PC-3 (cell line): ENCODE measurements at places on chromosomes 7 and 10.

GRCh38 chr10:86889997-86890396 lies 67.4 kb downstream of the MMRN2 start:
- DNase-seq = no peak

DNA sequence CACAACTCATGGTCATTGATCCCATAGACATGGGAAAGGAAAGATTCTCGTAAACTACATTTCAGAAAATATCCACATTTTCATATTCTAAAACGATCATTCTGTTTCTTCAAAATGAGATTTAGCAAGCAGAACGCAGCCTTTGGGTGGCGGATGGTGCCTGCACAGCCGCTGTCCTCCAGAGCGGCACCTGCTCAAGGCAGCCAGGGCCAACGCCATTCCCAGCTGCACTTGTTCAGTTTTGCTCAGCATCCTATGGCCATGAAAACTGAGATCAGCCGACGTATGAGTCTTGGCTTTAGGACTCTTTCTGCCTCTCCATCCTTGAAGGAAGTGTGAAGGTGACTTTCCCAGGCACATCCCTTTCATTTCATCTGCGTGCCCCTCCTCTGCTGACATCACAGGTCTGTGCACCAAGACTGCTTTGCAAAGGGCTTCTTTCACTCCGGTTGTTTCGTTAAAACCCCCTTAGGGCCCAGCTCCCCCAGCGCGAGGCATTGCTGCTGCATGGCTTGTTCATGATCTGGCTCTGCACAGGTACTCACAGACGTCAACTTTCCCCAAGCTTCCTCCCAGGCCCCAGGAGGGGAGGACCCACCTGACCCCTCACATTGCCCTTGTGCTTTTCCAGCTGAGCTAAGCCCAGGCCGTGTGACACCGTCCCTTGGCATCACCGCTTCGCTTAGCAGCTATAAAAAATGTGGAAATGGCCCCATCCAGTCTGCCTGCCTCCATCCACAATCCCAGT lies 37.2 kb downstream of the TCERG1L start:
- no peak for DNase-seq

GRCh38 chr10:63896992-63897391 lies 375.8 kb downstream of the REEP3 start:
- peak; percentile 55 for DNase-seq

DNA sequence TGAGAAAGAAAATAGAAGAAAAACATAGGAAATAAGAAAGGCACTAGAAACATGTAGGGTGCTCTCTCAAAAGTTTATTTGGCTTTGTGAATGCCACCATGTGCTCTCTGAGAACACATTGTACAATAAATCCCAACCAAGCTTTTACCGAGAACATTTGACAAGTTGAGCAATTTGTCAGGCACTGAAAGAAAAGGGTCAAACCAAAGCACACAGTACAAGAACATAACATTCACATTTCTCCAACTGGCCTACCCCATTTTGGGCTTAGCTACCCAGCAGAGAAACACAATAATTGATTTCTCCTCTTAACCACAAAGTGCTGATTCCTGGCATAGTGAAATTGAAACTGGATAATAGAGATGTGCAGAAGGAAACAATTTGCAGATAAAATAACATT lies 69.2 kb upstream of the SLC39A12 start:
- no peak for DNase-seq

- peak; percentile 70 for DNase-seq
Measured at GRCh38 chr10:112562809-112563663, 116.0 kb downstream of the VTI1A start.

DNA sequence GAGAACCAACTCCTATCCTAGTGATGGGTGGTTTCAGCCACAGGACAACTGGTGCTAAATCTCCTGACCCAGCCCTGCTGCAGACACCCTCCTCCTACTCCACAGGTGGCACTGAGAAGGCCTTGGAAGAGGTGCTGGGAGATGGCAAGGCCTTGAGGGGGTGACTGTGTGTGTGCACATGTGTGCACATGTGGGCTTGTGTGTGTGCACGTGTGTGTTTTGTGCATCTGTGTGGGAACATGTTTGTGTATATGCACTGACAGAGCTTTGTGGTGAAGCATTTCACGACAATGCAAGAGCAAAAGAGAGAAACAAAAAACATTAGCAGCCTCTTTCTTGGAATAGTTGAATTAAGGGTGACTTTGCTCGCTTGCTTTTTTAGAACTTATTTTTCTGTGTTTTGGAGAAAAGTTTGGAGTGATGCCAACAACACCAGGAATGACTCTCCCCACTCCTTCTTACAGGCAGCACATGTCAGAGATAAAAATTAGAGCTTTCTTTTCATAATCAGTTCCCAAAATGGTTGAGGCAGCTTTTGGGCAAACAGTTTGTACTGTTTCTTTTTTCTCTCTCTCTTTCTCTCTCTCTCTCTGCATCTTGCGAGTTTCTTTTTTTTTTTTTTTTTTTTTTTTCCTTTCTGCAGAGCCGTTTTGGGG lies 69.5 kb downstream of the SEC61G start:
- DNase-seq = no peak

DNA sequence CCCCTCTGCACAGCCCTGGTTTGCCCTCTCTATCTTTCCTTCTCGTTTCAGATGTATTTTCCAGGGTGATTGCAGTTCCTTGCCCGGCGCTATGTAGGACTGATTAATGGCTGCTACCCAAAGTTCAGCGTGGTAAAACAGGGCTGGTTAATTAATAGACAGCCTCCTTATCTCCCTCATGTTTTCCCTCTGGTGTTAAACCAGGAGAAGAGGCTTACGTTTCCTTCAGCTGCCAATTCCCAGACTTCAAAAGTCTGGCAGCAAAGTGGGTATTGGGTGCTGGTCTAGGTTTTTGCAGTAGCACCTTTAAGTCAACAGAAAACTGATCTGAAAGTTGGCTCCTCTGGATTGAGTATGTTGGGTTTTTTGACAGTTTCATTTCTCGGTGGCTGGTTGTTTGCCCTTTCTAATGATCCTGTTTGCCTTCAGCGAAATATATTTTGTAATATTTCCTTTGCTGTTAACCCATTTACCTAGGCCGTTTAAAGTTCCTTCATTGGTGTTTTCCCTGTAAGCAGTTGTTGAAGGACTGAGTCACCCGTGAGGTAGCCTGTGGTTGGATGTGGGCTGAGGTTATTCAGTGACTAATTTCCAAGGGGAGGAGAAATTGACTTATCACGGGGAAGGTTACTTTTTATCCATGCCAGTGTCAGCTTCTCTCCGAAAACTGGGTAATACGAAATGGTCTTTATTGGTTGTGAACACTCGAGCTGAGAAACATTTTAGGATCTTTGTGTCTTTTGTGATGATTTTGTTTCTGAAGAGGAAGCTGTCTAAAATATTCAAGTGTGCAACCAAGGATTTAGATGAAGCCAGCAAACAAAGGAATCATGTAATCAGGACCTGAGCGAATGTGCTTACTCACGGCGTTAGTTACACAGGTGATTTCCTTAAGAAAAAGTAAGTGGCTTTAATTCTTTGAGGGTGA lies 257.2 kb downstream of the KIAA1217 start:
- peak; percentile 91 for DNase-seq

DNA sequence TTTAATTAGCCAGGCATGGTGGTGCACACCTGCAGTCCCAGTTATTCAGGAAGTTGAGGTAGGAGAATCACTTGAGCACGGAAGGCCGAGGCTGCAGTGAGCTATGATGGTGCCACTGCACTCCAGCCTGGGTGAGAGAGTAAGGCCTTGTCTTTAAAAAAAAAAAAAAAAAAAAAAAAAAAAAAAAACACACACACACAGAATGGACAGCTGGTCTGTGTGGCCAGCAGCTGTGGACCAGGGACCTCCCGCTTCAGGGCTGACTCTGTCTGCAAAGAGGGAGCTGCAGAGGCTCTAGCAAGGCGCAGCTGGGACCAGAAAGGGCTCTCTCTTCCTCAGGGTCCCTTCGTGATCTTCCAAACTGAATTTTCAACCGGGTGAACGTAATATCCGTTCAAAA lies 53.6 kb upstream of the DNAAF5 start:
- no peak for DNase-seq

DNA sequence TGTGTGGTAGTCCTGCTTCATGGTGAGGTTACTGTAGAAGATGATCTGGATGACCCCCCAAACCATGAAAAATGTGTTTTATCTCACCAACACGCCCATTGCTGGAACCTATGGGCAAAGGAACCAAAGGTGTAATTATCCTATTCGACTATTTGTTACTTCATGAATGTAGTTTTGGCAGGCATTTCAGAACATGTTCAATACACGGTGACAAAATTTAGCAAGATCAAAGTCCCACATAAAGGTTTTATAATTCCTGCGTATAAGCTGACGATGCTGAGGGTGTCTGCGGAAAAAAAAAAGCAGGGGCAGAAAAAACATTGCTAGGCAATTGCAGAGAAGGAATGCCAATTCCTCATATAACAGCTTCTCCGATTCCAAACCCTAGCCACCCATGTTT lies 13.3 kb downstream of the RAPGEF5 start:
- DNase-seq = no peak

DNA sequence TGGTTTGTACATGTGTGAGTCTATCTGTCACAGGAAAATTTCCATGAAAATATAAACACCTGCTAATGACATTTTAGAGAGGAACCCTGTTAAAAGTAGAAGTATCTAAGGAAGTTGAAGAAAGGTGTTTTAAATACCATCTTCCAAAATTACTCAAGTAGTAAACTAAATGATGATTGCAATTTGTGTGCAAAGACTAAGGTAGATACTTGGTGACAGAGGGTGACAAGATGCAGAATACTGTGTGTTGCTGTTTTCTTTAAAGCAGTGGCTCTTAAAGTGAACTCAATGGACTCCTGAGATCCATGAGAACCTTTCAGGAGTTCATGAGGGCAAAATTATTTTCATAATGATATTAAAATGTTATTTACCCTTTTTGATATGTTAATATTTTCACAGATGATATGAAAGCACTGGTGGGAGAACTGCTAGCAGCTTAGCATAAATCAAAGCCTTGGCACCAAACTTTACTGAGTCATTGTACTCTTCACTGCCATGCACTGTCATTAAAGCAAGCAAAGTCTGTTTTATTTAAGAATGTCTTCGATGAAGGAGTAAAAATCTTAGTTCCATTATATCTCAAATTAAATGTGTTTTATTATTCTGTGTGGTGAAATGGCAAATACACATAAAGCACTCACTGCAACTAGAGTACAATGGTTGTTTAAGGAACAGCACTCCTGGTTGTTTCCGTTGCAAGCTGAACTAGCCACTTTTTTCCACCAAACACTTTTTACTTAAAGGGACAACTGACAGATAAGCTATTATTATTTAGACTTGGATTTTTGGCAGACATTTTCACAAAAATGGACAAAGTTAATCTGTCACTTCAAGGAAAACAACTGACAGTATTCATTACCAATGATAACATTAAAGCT lies 133.7 kb downstream of the LRRN3 start:
- no peak for DNase-seq

DNA sequence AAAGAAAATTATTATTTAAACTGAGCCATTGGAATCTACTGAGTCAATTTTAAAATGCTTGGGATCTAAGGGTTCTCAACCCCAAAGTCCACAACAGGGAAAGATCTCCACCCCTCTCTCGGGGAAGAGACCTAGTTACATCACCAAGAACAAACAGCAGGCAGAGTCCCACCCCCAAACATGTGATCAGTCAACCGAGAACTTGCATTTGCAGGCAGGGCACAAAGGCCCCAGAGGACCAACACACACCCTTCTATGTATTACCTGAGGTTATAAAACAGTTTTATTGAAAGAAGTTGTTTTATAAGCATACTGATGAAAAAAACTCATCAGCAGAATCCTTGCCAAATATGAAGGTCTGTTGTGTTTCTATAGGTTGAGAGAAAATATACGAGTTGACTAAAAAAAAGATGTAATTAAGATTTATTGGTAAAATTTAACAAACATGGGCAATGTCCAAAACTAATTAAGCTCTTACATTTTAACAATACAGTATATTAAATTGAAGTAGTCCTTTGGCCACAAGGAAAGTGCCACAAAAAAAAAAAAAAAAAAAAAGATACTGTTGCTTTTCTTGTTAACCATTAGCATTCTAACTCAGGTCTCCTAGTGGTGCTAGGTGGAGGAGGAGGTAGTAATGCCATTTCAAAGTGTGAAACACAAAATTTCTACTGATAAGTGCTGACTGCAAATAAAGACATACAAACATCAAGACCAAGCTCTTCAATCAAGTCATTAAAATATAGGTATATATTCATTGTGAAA lies 975 bp upstream of the USP54 start:
- DNase-seq = peak; percentile 95

DNA sequence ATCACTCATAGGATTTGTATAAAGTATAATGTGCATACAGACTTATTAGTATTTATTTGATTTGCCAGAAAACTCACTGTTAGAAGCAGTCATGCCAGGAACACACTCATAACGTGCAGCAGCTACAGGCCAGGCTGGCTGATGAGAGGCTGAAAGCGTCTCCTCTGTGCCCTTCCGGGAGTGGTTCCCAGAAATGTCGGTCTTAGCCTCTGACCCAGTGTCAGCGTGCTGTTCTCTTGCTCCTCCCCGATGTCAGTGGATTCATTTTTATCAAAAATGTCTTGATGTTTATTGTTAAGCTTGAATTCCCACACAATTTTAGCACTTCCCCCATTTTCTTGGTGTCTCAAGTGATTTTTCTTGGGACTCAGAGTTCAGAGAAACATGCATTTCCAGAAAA lies 33.3 kb upstream of the GARS1 start:
- no peak for DNase-seq

DNA sequence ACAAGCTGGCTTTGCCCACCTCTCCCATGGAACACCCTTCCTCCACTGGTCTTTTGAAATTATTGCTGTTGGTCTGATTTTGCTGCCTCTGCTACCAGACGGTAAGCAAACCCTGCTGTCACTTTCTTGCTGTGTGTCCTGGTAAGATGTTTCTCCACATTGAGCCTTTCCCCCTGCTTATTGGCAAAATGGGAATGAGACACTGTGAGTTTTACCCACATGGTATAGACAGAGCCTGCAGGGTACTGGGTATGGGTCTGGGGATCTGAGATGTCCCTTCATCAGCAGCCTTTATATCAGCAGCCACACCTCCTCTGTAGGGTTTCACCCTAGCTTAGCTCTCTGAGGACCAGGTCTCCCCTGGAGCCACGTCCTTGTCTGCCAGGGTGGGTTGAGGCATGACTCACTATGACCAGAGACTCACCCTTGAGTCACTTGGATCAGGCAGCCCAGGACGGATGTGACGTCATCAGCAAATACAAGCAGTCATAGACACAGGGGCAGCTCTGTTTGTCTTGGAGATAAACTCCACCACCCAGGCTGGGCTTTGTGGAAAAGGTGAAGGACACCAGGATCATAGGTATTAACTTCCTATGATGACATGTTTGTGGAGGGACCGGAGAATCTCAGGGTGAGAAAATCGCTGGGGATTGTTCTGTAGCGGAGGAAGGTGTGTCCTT lies 17.9 kb upstream of the BAIAP2L1 start:
- DNase-seq = peak; percentile 98

- DNase-seq = peak; percentile 96
Measured at GRCh38 chr7:75565132-75565837, 73.2 kb downstream of the SPDYE5 start.
